ENCODE measurements at places on chromosomes 5 and 9.

DNA sequence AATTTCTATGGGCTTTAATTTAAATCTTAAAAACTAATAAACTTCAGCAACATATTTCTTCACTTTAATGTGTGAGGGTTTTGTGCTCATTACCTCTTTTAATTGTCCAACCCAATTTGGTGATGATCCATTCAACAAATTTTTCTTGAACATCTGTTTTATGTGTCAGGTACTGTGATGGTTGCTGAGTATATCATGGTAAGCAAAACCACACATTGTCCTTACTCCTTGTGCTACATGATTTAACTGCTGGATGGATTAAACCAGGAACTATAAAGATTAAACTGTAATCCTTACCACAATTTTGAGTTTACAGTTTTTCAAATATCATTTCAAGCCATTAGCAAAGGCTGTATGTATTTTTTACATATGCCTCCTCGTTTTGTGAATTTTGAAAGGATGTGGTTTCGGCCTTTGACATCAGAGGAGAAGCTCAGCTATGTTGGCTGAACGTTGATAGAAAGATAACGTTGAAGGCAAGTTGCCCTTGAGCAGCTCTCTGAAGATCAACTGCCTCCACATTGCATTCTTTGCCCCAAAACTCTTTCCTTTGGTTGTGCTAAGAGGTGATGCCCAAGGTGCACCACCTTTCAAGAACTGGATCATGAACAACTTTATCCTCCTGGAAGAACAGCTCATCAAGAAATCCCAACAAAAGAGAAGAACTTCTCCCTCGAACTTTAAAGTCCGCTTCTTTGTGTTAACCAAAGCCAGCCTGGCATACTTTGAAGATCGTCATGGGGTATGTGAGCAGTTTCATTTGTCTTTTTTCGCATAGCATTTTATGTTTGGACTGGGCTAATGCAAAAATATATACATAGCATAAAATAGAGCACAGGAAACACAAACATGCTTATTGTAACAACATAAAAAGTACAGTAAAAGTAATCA is at the start of gene ITK:
Gene ITK, plus strand, starts transcription at position 467 of the 891 bp plus-strand sequence. Its CDS starts 138 bp downstream, at position 605.
- no peak for DNase-seq

DNA sequence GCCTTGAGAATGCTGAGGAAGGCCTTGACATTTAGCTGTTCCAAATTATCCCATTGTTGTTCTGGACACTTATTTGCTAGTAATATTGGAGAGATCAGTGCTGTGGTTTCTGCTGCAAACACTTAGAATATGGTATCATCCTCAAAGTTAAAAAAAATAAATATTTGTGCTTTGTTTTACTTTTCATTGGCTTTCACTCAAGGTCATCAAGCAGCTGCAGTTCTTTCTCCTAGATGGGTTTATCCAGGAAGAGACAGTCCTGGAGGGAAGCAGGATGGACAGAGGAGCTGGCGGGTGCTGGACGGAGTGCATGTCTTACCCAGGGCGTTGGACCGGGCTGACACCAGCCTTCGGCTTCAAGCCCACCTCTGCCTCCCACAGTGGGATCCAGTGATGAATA is 193.6 kb downstream of the MTRR start:
- no peak for DNase-seq

DNA sequence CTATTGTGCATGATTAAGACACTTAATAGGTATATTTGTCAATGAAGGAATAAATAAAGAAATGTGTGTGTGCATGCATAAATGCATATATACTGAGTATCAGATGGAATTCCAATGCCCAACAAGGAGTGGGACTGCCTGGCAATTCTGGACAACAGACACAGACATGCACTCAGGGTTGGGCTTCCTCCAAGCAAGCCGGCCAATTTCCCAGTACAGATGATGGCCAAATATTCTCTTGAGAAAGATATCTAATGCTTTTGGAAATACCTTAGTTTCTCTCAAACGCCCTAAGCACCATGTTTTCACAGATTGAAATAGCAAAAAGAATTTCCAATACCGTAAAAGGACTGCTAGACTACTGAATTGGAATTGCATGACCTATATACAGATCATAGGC is 11.1 kb downstream of the FTMT start:
- DNase-seq: no peak

- no peak for DNase-seq
Observed at GRCh38 chr9:88258601-88259000, 120.3 kb upstream of the SPATA31C2 start.

GRCh38 chr9:35650341-35651158 is at the start of gene SIT1:
Gene SIT1 (minus strand): TSS chr9:35650931. CDS start chr9:35650853, 78 bp downstream.
- DNase-seq: no peak

GRCh38 chr9:114906922-114907571 is 23.3 kb downstream of the TNFSF8 start:
- peak; percentile 59 for DNase-seq
